ENCODE measurements at places on chromosomes 13 and 19.
A peak's percentile ranks its signal among the peaks of the same experiment; 100 is the strongest.

DNA sequence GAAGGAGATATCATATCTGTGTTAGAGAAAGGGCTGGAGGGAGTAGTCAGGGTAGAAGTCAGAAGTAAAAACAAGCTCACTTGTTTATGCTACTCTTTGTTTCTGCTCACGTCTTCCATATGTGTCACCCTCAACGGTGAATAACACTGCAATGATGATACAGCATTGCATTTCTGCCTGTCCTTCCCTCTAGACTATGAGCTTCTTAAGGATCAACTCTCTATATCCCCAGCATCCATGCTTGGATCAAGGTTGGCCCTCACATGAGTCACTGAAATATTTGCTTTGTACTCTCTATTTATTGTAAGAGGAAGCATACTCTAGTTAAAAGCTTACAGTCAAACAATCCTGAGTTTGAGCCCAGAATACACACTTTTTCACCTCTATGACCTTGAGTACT is 406.0 kb downstream of the RFC3 start:
- no peak for DNase-seq

DNA sequence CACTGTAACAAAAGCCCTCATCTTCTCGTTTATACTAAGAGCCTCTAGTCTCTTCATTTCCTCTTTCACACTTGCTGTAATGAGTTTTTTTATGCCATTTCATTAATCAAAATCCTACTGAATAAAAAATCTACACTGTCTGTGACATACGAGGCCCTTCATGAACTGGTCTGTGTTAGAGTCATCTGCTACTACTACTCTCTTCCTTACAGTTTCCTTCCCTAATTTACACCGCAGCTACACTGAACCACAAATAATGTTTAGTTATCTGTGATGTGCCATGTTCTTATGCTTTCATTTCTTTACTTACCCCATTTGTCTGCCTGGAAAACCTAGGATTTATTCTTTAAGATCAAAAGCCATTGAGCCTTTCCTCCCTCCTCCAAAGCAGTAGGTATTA is 16.0 kb downstream of the UFM1 start:
- no peak for DNase-seq

- DNase-seq, result no peak
Observed at GRCh38 chr13:94706843-94707399, 5.4 kb downstream of the SOX21 start.

- DNase-seq, result no peak
Observed at GRCh38 chr19:28836421-28836820, 376.5 kb downstream of the UQCRFS1 start.

- DNase-seq, result no peak
Observed at GRCh38 chr13:108096301-108096915, 118.9 kb downstream of the LIG4 start.

- DNase-seq, result no peak
Observed at GRCh38 chr13:71754407-71754974, 112.5 kb downstream of the DACH1 start.

GRCh38 chr13:52405767-52406494 is at the start of gene THSD1:
THSD1 (minus strand) TSS chr13:52406172; CDS start chr13:52402600, 3,572 bp downstream.
- DNase-seq, result peak; percentile 64

DNA sequence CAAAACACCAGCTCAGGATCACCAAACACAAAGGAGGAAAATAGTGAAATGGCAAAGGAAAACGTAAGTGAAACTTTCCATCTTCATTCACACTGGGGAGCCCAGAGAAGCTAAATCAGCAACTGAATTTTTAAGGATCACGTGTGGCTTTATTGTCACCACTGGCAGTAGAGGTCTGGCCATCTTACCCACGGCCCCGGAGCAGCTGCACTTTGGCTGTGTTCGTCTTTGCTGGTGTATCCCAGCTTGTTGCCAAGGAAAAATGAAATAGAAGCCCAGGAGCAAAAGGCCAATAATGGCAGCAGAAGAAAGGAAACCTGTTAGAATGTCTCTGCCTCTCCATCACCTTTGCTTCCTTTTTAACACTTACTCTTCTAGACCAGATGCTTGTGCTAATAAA is 274.7 kb downstream of the FOXO1 start:
- no peak for DNase-seq

DNA sequence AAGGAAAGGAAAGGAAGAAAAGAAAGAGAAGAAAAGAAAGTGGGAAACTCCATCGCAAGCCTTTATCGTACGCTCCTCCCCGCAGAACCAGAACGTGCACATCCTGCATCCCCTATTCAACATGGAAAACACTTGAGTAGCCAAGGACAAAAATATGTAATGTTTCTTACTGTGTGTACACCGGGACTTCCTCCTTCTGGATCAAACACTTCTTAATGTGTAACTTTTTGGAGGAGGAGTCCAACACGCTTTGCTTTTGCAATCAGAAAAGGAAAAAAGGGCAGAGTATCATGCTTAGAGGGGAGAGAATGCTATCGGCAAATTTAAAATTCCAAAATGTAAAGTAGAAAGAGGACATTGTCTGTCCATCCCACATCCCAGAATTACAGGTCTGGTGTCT is 7.8 kb upstream of the SHFL start:
- DNase-seq, result no peak

GRCh38 chr19:49255674-49256073 is 69.3 kb downstream of the SLC6A16 start:
- DNase-seq, result no peak

DNA sequence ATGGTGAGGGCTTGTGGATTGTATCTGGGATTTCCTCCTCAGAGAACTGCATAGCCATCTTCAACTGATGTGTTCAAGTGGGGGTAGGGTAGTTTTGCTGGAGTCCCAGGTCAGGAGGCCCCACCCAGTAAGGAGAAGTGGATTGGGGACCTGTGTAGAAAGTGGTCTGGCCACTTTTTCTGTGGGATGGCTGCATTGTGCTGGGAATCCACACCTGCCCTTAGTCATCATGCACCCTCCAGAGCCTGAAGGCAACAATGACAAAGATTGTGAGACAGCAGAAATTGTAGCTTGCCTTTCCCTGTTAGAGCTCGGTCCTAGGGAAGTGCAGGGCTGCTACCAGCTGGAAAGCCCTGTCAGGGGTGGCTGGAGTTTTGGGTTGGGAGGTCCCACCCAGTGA is 255.4 kb downstream of the NDFIP2 start:
- DNase-seq, result no peak

GRCh38 chr19:8449830-8450229 is 5.1 kb downstream of the HNRNPM start:
- DNase-seq, result no peak
